Activated CD4-positive, alpha-beta T cell treated with anti-CD3 and anti-CD28 coated beads, Interleukin-2, amount 10 ng/mL, durations not matched to agents 24 days and 14 days (primary cell): ENCODE measurements at places on chromosomes 4 and X.

GRCh38 chrX:144295921-144296320, 412.1 kb downstream of the UBE2NL start:
- DNase-seq: no peak

GRCh38 chr4:16617011-16617410, 281.4 kb downstream of the LDB2 start:
- DNase-seq: no peak

GRCh38 chr4:72467633-72468032, 101.4 kb downstream of the ADAMTS3 start:
- no peak for DNase-seq

DNA sequence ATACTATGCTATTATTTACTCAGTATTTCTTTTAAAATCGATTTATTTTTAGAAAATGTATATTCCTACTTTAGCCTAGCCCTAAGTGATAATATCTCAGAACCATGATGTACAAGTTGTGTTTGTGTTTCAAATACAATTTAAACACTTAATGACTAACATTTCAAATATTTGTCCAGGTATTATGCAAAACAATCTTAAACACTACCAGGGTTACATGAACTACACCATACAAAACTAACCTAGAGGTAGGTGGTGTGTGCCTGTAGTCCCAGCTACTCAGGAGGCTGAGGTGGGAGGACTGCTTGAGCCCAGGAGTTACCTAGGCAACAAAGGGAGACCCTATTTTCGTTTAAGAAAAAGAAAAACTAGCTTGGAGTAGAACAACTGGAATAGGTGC, 83.0 kb upstream of the TMEM33 start:
- no peak for DNase-seq

GRCh38 chrX:106672527-106672926, 54.0 kb upstream of the RNF128 start:
- no peak for DNase-seq

DNA sequence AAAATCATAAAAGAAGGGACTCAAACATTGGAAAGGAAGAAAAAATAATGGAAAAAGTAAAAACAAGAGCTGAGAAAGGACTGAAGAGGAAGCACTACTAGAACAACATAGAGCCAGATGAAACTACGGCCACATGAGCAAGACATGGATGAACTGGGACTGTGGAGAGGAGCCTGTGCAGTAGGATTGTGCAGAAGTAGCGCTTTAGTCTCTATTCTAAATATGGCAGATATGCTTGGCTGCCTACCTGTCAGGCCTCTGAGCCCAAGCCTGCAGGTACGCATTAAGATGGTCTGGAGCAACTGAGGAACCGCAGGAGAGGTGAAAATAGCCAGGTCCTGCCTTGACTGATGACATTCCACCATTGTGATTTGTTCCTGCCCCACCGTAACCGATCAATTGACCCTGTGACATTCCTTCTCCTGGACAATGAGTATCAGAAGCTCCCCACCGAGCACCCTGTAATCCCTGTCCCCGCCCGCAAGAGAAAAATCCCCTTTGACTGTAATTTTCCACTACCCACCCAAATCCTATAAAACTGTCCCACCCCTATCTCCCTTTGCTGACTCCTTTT, 154.3 kb downstream of the CAMK2D start:
- no peak for DNase-seq
